GM12891 (cell line): ENCODE measurements at places on chromosomes 7 and 10.

DNA sequence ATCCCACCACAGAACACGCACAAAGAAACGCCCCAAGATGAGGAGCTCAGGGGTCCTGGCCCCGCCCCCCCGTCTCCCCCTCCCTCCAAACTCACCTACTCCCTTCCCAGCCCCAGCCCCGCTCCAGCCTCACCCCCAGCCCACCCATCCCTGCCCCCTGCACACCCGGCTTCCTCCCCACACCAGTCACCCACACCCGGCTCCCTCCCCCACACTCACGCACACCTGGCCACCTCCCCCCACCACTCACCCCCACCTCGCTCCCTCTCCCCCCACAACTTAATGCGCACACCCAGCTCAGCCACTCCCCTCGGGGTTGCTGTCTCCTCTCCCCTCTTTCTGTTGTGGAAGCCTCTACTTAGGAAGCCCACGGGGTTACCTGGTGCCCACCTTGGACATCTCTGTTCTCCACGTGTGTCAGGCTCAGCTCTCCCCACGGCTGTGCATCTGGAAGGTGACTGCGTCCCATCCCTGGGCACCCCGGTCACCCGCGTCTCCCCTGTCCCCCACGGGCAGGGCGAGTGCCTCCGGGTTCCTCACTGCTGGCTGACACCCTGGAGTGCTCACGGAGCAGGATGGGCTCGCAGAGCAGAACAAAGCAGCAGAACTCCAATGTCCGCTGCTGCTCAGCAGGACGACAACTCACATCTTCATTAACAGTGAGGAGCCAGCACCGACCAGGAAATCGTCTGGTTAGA lies 166.8 kb downstream of the USP6NL start:
- no peak for DNase-seq

DNA sequence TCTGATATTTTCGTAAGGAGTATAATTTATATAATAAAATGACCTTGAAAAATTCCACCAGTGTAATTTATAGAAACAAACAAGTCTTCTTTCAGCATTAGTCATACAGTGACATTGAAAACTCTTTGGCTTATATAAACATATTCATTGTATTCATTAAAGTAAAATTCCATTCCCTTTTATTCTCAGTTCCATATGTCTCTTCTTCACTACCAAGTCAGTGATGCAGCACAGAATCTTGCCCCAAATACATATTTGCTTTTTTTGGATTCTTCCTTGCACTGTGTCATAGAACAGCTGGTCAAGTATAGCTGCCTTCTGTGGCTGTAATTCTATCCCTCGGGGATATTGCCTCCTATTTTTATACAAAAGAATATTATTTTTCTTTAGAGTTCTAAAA lies 884.5 kb upstream of the POT1 start:
- no peak for DNase-seq

- peak; percentile 30 for DNase-seq
These were observed 46.9 kb downstream of the AP3M1 start for GRCh38 chr10:74103560-74104258.

DNA sequence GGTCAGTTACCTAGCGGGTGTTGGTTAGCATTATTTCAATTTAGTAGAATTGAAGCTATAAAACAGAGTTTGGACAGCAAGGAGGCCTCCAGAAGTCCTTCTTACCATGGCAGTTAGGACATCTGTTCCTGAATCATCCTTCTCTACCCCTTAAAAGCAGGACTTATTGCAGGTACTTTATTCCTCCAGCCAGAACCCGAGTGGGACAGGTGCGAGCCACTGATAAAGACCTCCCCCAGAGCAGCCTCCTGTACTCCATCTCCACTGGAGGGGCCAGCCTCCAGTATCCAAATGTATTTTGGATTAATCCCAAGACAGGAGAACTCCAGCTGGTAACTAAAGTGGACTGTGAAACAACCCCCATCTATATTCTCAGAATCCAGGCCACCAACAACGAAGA lies 54.6 kb downstream of the CDHR3 start:
- DNase-seq: no peak

GRCh38 chr7:126450269-126450671 lies 802.5 kb downstream of the GRM8 start:
- DNase-seq: no peak

DNA sequence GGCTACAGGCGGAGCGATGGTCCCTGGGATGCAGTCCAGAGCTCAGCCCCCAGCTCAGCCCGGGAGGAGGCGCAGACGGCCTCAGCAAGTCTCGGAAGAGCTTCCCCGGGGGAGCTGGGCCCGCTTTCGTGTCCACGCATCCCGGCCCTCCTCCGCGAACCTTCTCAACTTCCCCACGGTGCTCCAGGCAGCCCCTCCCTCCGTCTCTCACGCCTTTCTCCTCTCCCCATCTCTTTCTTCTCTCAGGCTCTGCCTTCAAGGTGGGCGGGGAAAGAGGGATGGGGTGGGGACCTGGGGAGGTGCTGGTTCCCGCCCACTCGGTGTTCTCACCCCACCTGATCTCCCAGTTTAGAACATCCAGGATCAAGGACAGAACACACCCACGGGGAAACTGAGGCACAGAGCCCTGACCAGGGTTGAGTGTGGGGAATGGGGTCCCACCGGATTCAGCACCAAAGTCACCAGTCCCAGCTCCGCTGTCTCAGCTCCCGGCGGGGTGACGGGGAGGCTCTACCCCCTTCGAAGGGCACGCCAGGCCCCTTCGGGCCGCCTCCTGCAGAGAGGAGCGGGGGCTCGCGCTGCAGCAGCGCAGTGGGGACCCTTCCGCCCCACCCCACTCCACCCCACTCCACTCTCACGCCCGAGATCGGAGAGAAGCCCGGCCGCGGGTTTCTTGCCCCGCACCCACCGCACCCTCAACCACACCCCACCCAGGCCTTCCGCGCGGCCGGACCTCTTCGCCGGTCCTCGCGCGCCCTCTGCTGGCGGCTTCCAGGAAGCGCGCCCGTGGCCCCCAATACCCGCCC lies 18.2 kb downstream of the POLL start:
- DNase-seq: peak; percentile 96

GRCh38 chr7:108421720-108422331 lies 34.4 kb downstream of the NRCAM start:
- no peak for DNase-seq

DNA sequence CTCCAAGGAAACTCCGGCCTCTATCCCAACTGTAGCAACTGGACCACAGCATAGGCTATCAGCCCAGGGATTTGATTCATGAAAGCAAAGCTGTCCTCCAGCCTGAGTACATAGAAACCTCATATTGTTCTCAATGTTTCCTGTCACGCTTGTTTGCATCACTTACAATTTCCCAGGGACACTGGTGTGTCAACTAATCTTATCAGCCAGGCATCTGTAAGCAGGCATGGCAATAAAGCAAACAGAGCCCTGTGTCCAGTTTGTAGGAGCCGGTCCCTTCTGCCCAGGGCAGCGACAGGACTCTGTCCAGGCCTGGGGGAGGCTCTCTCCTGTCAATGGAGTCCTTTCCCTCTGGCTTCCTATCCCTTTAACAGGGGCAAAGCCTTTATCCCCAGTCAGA lies 23.0 kb upstream of the CDHR3 start:
- no peak for DNase-seq

GRCh38 chr7:42479452-42479815 lies 242.4 kb upstream of the GLI3 start:
- no peak for DNase-seq

GRCh38 chr7:25083201-25083600 lies 41.9 kb downstream of the CYCS start:
- no peak for DNase-seq

- no peak for DNase-seq
These were observed 187.3 kb upstream of the PLXDC2 start for GRCh38 chr10:19628767-19629560.

- no peak for DNase-seq
These were observed 213.5 kb downstream of the PTPRN2 start for GRCh38 chr7:158374146-158374545.

DNA sequence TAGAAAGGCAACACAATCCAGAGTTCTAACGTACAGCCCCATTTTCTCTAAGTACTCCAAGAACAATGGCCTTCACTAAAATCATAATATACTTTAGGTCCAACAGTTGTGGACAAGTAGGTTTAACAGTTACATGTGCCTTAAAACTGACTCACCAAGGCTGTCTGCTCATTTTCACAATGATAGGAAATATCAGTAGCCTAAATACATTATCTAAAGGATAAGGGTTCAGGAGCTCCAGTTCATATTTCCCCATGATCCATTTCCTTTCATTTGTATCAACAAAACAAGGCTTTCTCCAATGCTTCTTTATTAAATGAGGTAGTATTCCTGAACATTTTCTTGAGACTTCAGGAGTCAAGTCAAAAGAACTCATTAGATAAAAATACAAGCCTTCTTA lies 164.0 kb downstream of the SLC25A13 start:
- no peak for DNase-seq

DNA sequence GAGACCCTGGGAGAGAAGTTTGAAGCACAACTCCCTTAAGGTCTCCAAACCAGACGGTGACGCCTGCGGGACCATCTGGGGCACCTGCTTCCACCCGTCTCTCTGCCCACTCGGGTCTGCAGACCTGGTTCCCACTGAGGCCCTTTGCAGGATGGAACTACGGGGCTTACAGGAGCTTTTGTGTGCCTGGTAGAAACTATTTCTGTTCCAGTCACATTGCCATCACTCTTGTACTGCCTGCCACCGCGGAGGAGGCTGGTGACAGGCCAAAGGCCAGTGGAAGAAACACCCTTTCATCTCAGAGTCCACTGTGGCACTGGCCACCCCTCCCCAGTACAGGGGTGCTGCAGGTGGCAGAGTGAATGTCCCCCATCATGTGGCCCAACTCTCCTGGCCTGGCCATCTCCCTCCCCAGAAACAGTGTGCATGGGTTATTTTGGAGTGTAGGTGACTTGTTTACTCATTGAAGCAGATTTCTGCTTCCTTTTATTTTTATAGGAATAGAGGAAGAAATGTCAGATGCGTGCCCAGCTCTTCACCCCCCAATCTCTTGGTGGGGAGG lies 10.8 kb downstream of the SERPINE1 start:
- DNase-seq: no peak

DNA sequence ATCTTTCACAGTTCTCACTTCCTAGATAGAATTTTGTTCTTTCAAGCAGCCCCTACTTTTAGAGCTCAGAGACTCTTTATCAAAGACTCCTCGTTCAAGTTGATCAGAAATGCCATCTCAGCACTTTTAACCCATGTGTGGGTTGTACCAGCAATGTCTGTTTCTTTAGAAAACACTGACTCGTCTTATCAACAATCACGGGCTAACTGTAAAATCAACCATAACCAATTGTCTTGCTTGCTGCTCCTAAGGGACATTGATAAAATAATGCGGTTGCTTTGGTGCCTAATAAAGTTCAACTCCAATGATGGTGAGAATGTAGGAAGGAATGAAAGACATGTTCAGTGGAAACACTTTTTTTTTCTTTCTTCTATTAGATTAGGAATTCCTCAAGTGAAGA lies 12.9 kb upstream of the CDK6 start:
- DNase-seq: no peak

- no peak for DNase-seq
These were observed 30.0 kb downstream of the CLDN12 start for GRCh38 chr7:90433221-90433620.

GRCh38 chr7:5615190-5616070 lies 166.0 kb downstream of the RNF216 start:
- no peak for DNase-seq

DNA sequence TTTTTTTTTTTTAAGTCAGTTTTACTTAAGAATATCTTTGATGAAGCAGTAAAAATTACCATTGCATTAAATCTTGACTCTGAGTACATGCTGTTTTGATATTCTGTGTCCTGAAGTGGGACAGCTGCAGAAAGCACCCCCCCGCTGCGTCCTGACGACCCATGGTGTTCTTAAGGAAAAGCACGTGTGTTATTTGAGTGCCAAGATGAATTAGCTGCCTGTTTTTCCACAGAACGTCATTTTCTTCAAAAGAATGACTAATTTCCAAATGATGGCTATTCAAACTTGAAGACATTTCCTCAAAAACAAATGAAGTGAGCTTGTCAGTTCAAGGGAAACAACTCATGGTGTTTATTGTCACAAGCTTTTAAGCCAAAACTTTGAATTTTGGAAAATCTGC lies 45.9 kb downstream of the CREM start:
- no peak for DNase-seq

DNA sequence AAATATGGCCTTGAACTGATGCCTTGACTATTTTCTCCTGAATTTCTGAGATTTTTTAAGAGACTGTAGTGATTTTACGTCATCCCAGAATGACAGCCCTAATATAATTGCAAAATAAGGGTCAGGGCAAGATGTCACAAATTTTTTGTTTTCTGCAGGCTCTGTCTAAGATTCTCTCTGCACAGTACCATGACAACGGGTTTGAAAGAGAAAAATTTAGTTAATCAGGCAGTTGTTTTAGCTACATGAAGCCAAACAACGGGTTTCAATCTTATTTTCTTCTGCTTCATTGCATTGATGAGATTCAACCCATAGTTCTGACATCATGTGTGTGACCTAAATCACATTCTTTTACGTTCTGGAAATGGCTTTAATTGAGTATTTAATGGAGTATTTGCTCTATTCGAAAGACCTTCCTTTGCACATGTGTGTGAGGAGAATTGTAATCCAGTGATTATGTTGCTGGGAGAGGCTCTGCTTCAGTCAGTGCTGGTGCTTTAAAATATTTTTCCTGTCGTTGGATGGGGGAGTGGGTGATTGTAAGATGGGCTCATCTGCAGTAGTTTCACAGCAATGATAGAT lies 118.0 kb upstream of the RHOBTB1 start:
- no peak for DNase-seq

DNA sequence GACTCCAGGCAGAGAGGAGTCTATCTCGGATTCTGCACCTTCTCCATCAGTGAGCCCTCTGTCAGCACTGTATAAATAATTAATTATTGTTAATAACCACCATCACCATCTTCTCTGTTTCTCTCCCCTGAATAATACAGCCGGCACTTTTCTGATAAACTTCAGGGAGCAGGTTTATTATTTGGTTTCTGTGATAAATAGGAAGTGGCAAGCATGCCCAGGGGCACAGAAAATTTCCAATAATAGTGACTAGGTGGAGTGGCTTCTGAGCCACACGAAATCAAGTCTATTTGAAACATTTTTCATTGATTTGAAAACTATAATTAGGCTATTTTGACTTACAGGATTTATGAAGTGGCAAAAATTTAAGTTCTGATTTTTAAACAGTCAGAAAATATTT lies 186.8 kb upstream of the TMEM229A start:
- DNase-seq: no peak

GRCh38 chr10:114626841-114627240 lies 31.2 kb downstream of the ABLIM1 start:
- DNase-seq: no peak

- no peak for DNase-seq
These were observed 195.8 kb downstream of the RPS24 start for GRCh38 chr10:78229489-78229888.

DNA sequence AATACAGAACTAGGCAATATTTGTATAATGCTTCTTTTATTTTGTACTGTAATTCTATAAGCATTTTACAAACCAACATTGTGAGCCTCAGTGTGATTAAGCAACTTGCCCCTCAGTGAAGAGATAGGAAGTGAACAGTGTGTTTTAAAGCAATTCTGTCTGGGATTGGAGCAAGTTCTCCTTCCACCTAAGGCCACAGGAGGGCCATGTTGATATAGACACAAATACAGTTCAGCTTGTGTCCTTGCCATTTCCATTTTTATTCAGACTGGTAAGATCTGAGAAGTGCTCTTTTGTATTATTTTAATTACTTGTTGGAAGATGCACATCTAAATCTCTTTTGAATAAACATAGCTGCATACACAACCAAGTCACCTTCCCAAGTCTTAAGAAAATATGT lies 416.3 kb upstream of the COBL start:
- no peak for DNase-seq

- no peak for DNase-seq
These were observed 563 bp upstream of the UTF1 start for GRCh38 chr10:133229265-133230043.
